NCI-H187 (cell line): ENCODE measurements at places on chromosomes 2 and 18.

DNA sequence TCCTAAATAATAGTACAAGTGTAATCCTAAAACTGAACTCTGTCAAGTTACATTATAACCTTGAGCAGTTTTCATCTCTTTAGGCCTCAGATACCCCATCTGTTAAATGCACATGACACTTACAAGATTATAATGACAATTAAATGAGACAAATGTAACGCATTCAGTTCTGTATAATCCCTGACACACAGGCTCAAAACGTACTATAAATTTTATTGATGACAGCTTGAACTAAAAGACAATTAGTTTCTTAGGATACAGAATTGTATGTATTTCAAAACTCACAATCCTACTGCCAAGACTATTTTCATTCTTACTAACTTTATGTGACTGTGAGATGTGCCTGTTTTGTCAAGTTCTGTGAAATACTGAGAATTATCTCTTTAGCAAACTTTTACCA is 56.2 kb downstream of the GFPT1 start:
- no peak for DNase-seq

GRCh38 chr18:68707646-68708045 is 7.3 kb downstream of the TMX3 start:
- no peak for DNase-seq

DNA sequence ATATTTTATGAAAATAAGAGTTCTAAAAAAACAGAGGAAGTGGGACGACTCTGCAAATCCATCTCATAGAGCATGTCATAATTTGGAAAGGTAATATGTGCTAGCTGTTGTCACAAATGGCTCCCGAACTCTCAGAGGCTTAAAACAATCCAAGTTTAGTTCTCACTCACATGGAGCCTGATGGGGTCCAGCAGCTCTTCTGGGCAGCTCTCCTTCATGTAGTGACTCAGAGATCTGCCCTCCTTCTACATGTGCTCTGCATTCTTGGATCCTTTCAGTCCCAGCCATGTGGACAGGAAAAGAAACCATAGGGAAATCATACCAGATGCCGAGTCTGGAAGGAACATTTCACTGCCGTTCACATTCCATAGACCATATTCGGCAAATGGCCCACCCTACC is 180.1 kb upstream of the APCDD1 start:
- no peak for DNase-seq

GRCh38 chr18:3879836-3880120 is 429.8 kb downstream of the TGIF1 start:
- DNase-seq: no peak

GRCh38 chr2:68565858-68566257 is 77.5 kb upstream of the PROKR1 start:
- no peak for DNase-seq

GRCh38 chr18:51727780-51728179 is 530.3 kb upstream of the MEX3C start:
- no peak for DNase-seq

- no peak for DNase-seq
Observed at GRCh38 chr2:160257743-160258491, 57.8 kb upstream of the ITGB6 start.

DNA sequence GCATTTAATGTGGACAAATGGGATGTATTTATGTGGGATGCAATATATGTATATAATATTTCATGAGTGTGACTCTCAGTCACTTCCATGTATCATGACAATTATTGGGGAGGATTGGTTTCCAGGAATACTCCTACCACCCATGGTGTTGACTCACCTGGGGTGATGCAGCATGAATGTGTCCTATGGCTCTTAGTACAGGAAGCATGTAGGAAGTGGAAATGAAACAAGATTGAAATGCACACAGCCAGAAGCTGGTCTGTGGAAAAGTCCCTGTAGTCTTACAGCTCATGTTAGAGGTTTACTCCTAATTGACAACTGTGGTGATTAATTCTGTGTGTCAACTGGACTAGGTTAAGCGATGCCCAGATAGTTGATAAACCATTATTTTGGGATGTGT is 89.3 kb upstream of the HAAO start:
- no peak for DNase-seq
